HepG2 (cell line): ENCODE measurements at places on chromosomes 3 and 15. TPM values are rescaled to one million over a fixed set of nuclear protein-coding genes. Genes with fewer than 3 reads are reported as not detected.

XCR1 gene
- total RNA-seq = not detected in 2 replicates

PPP1R14D gene
- 0.49 and 0.53 TPM in 2 replicates for total RNA-seq

DNA sequence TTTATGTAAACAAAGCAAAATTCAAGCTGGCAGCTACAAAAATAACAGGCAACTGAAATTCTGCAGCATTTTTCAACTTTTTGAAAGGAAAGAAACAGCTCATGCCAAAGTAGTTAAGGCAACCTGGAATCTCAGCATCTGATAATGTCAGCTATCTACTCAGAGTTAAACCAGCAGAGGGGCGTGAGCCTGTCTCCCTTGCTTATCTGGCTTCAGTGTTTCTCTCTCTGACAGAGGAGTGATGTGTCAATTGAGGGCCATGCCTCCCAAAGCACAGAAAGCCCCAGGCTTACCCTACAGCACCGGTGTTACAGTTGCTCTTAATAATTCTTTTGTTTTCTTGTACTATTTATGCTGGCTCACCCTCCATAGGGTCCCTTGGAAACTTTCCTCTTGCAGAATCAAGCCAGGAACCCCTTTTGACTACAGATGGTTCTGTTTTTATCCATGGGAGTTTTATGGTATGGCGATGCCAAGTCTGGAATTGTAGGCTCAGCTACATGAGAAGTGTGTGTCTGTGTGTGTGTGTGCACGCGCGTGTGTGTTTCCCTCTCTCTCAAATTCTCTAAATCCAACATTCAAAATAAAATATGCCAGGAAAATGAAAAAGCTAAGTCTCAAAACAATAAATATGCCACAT lies 7.3 kb downstream of the TMEM212 start:
- no peaks in the 10 kb centered on the region for H3K36me3 ChIP-seq
- no peak overlapping the region for H3K4me3 ChIP-seq
- peaks cover 53% of the 10 kb centered on the region for H3K4me1 ChIP-seq
- no peak for DNase-seq
- peak overlapping the region; percentile 13 for H3K27ac ChIP-seq

DNA sequence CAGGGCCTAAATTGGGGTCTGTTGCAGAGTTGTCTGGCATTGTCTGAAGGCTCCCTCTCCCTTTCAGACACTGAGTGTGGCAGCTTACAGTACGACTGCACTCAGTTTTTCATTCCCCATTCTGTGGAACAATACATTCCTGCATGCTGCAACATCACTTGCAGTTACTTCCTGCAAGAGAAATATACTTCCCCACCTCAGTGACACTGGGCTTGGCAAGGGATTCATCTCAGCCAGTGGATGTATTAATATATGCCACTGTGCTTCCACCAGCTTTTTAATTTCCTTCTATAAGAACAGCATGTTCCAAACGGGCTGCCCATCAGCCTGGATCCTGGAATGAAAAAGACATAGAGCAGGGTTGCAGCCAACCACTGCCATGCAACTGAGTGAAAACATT lies 23.1 kb downstream of the B3GALNT1 start:
- no peak overlapping the region for H3K27ac ChIP-seq
- H3K36me3 ChIP-seq = no peaks in the 10 kb centered on the region
- H3K27me3 ChIP-seq = no peaks in the 10 kb centered on the region
- H3K4me1 ChIP-seq = no peaks in the 10 kb centered on the region
- H3K4me3 ChIP-seq = no peak overlapping the region
- no peak for DNase-seq

MINDY4B gene
- not detected in 2 replicates for total RNA-seq

- no peak overlapping the region for H3K27ac ChIP-seq
- H3K36me3 ChIP-seq = no peaks in the 10 kb centered on the region
- no peak for DNase-seq
- no peak overlapping the region for H3K4me3 ChIP-seq
- no peaks in the 10 kb centered on the region; the same call in 2 of the 3 replicates for H3K27me3 ChIP-seq
Measured at GRCh38 chr3:270688-271087, 74.1 kb downstream of the CHL1 start.

CPNE4 gene
- total RNA-seq = not detected in 2 replicates

GRCh38 chr15:98800437-98801233 lies 152.3 kb downstream of the IGF1R start:
- H3K4me1 ChIP-seq = peaks cover 59% of the 10 kb centered on the region
- H3K27me3 ChIP-seq = no peaks in the 10 kb centered on the region
- peak; percentile 54 for DNase-seq
- peak overlapping the region; percentile 33 for H3K27ac ChIP-seq

DNA sequence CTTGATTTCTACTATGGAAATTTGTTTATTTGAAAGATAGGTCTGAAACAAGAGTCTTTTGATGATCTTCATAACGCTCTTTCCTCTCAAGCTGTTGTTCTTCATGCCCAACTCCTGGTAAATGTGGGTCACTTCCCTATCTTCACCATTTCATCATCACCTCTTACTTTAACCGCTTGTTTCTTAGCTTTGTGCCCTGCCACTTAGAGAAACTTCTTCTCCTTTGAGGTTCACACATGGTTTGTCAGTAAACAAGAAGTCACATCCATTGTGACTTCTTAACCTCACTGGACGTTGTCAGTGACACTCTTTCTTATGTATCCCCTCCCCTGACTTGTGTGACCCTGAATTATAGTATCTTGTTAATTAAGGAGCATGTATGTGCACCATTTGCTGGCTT lies 16.9 kb upstream of the P2RY13 start:
- DNase-seq = no peak
- H3K27ac ChIP-seq = no peak overlapping the region
- no peaks in the 10 kb centered on the region for H3K27me3 ChIP-seq
- no peaks in the 10 kb centered on the region for H3K36me3 ChIP-seq
- no peak overlapping the region for H3K4me3 ChIP-seq
- H3K4me1 ChIP-seq = no peaks in the 10 kb centered on the region

- H3K27me3 ChIP-seq = no peaks in the 10 kb centered on the region
- H3K36me3 ChIP-seq = peaks cover 2% of the 10 kb centered on the region; the same call in 1 of the 2 replicates
- no peak for DNase-seq
- no peak overlapping the region for H3K27ac ChIP-seq
Measured at GRCh38 chr15:89143503-89144162, 55.4 kb downstream of the ABHD2 start.

ZDHHC19 gene
- 0.22 TPM in 1 of 2 replicates, not detected in the other for total RNA-seq

DNA sequence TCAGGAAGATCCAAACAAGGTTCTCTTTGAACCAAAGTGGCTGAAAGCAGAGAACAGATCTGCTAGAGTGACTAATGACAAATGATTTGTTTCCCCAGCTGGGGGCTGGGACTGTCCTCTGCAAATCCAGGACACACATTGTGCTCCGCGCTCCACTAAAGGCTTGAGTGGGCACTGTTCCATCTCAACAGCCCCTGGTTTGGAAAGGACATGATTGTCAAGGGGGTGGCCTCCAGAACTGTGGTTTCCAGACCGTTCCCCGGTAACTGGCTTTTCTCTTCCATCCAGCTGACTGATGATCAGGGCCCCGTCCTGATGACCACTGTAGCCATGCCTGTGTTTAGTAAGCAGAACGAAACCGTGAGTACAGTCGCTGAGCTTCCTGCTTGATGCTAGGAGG lies 91.0 kb downstream of the LRTM1 start:
- DNase-seq = no peak
- H3K4me3 ChIP-seq = no peak overlapping the region
- no peaks in the 10 kb centered on the region for H3K36me3 ChIP-seq

DNA sequence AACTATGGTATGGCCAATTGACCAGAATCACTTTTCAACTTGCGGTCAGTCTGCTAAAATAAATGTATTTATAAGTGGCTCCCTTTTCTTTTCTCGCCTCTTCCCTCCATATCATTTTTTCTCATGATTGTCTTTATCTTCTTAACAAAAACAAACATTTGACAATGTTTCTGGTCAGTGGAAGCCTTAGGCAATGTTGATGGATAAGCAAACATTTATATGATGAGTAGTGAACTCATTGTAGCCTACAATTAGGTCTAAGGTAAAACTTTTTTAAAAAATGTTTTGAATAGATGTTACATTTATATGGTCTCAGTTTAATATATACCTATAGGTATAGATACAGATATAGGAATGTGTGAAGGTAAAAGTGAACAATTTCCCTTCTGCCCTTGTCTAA lies 355.4 kb downstream of the MFSD1 start:
- no peaks in the 10 kb centered on the region for H3K36me3 ChIP-seq
- H3K27me3 ChIP-seq = no peaks in the 10 kb centered on the region
- no peak overlapping the region for H3K4me3 ChIP-seq

- no peak overlapping the region for H3K27ac ChIP-seq
- no peaks in the 10 kb centered on the region for H3K4me1 ChIP-seq
- H3K36me3 ChIP-seq = no peaks in the 10 kb centered on the region
- no peak overlapping the region for H3K4me3 ChIP-seq
- H3K27me3 ChIP-seq = no peaks in the 10 kb centered on the region
Measured at GRCh38 chr15:81666839-81667238, 292.8 kb upstream of the TMC3 start.

- no peak overlapping the region for H3K4me3 ChIP-seq
- H3K27me3 ChIP-seq = no peaks in the 10 kb centered on the region
- no peak for DNase-seq
- peaks cover 29% of the 10 kb centered on the region for H3K36me3 ChIP-seq
Measured at GRCh38 chr3:196246612-196247308, 30.4 kb downstream of the SLC51A start.

DNA sequence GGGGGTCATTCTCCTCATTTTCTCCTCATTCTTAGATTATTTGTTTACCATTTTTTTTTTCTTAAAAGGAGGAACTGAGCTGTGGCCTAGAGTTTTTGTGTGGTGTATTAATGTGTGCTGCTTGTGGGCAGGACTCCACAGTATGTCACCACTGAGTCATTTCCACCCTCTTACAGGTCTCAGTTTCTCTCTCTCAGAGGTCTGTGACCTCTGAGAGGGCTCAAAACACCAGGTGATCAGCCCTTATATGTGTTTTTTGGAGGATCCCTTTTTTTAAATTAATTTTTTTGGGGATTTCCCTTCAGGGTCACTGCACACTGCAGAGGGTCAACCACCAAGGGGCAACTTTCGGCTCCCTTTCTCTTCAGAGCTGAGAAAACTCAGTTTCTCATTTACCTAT lies 166.4 kb downstream of the SUCNR1 start:
- no peak overlapping the region for H3K4me3 ChIP-seq
- no peaks in the 10 kb centered on the region for H3K27me3 ChIP-seq
- no peaks in the 10 kb centered on the region for H3K4me1 ChIP-seq
- H3K27ac ChIP-seq = no peak overlapping the region

DNA sequence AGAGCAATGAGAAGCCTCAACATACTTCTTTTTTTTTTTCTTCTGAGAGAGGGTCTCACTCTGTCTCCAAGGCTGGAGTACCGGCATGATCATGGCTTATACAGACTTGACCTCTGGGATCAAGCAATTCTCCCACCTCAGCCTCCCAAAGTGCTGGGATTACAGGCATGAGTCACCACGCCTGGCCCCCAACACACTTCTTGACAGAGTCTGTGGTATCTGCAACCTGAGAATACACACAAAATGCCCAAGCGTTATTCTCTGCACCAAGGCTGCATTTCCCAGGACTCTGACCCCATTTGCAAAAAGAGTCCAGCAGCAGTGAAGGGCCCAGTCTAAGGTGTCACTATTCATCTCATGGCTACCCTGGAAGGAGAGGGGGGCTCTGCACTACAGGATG lies 42.7 kb upstream of the BLM start:
- no peak for DNase-seq
- H3K27me3 ChIP-seq = no peaks in the 10 kb centered on the region
- no peaks in the 10 kb centered on the region for H3K4me1 ChIP-seq
- H3K27ac ChIP-seq = no peak overlapping the region
- H3K4me3 ChIP-seq = no peak overlapping the region
- no peaks in the 10 kb centered on the region for H3K36me3 ChIP-seq

GRCh38 chr3:18425641-18426257 lies 610 bp upstream of the SATB1 start:
- peaks cover 11% of the 10 kb centered on the region for H3K4me1 ChIP-seq
- H3K27me3 ChIP-seq = peaks cover 3% of the 10 kb centered on the region
- H3K27ac ChIP-seq = no peak overlapping the region
- H3K4me3 ChIP-seq = peak overlapping the region; percentile 75; the same call in 1 of the 2 replicates

DNA sequence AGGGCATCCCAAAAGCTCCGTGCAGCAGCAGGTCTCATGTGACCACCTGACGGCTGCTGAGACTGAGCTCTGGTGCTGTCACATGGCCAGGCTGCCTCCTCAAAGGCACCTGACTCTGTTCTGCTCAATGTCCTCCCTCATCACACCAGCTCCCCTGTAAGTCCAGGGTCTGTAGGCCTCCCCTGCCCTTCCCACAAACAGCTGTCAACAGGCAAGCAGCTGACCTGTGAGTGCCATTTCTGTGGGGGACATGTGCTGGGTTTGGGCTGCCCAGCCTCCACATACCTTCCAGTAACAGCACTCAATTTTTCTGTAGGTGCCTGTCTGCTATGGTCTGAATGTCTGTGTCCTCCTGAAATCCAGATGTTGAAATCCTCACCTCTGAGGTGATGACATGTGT lies 11.2 kb downstream of the NUP210 start:
- H3K27me3 ChIP-seq = no peaks in the 10 kb centered on the region
- no peak overlapping the region for H3K4me3 ChIP-seq
- H3K36me3 ChIP-seq = peaks cover 7% of the 10 kb centered on the region; the same call in 2 of the 3 replicates
- H3K4me1 ChIP-seq = peaks cover 8% of the 10 kb centered on the region; the same call in 1 of the 2 replicates
- DNase-seq = no peak
- no peak overlapping the region for H3K27ac ChIP-seq

GRCh38 chr3:150254309-150254708 lies 153.8 kb upstream of the TSC22D2 start:
- H3K4me1 ChIP-seq = peaks cover 30% of the 10 kb centered on the region
- H3K27me3 ChIP-seq = no peaks in the 10 kb centered on the region
- H3K4me3 ChIP-seq = no peak overlapping the region
- H3K27ac ChIP-seq = no peak overlapping the region

GRCh38 chr15:35141743-35142471 lies 56.8 kb upstream of the NANOGP8 start:
- no peak overlapping the region for H3K4me3 ChIP-seq
- H3K36me3 ChIP-seq = no peaks in the 10 kb centered on the region
- H3K27me3 ChIP-seq = no peaks in the 10 kb centered on the region
- 0 out of 2 replicates have a peak, but pooled peaks cover 8% of the 10 kb centered on the region for H3K4me1 ChIP-seq
- DNase-seq = peak; percentile 0

DNA sequence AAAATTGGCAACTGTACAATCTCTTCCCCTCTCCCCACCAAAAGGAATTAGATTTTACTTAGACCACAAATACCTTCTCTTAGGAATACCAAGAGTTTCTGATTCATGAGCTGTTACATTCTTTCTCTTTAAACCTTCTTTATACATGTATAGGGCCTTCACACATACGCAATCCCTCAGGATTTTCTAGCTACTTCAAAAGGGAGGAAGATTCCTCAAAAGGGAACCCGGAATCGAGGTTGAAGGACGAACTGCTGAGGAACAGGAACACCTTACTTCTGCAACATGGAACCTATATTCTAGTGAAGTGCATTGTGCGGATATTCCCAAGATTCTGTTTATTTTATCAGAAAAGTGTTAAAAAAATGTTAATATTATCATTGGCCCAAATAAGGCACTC lies 52.3 kb downstream of the GABRB3 start:
- H3K27ac ChIP-seq = no peak overlapping the region
- no peaks in the 10 kb centered on the region for H3K4me1 ChIP-seq
- DNase-seq = no peak
- H3K27me3 ChIP-seq = no peaks in the 10 kb centered on the region
- H3K4me3 ChIP-seq = no peak overlapping the region

GRCh38 chr3:126849768-126850167 lies 133.1 kb upstream of the PLXNA1 start:
- no peaks in the 10 kb centered on the region for H3K36me3 ChIP-seq
- H3K27ac ChIP-seq = no peak overlapping the region
- H3K4me1 ChIP-seq = peaks cover 39% of the 10 kb centered on the region
- DNase-seq = no peak
- H3K4me3 ChIP-seq = no peak overlapping the region
- H3K27me3 ChIP-seq = no peaks in the 10 kb centered on the region

GATM gene
- total RNA-seq = 1.5 and 2.1 TPM in 2 replicates
